ENCODE measurements at places on chromosomes 7 and 10. TPM values are rescaled to one million over a fixed set of nuclear protein-coding genes. Genes with fewer than 3 reads are reported as not detected.

Gene STRA8
- not detected for total RNA-seq

Gene PRLHR
- total RNA-seq, result not detected

Gene LIPN
- not detected for total RNA-seq

Gene ABLIM1
- total RNA-seq, result 10.4 TPM

Gene SCART1
- total RNA-seq, result 0.18 TPM

Gene ANKRD2
- not detected for total RNA-seq
